Caki2 (cell line): ENCODE measurements at places on chromosomes 3 and 15. TPM values are rescaled to one million over a fixed set of nuclear protein-coding genes. Genes with fewer than 3 reads are reported as not detected.
A peak's percentile ranks its signal among the peaks of the same experiment; 100 is the strongest.

DNA sequence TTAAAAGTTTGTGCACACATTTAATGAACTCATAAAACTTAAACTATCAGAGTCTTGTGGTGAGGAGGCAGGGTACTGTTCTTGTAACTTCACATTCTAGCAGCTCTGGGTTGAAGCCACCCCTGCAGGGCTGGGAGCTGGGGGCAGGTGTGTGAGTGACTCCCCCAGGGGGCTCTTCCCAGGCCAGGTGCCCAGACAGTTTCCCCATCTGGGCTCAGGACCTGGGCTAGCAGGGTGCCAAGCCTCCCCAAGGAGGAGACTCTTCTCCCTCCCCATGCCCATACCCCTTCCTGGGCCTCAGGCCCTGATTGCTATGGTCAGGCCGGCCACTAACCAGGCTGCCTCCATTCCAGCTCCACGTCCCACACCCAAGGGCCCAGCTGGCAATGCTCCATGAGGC, 22.0 kb upstream of the CHCHD6 start:
- no peak for DNase-seq

GRCh38 chr3:42674146-42674545, 11.2 kb upstream of the KLHL40 start:
- DNase-seq = no peak

GRCh38 chr15:92951800-92952457, 51.8 kb downstream of the CHD2 start:
- no peak for DNase-seq

DNA sequence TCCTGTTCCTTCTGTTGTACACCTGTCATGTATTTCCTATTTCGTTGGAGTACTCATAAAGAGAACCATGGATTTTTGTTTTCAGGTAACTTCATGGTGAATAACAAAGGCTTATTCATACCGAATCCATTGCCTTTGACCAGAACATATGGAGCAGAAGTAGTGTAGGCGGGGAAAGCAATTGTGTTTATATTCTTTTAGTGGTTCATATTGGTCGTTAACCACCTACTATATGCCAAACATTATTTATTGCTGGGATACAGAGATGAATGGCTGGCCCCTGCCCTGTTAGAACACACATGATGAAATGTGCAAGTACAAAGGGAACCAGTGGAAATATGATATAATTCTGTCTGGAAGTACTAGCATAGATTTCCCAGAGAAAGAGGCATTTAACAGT, 9.8 kb downstream of the RPUSD2 start:
- DNase-seq = no peak

GRCh38 chr3:99607151-99607550, 31.2 kb upstream of the COL8A1 start:
- DNase-seq = no peak

DNA sequence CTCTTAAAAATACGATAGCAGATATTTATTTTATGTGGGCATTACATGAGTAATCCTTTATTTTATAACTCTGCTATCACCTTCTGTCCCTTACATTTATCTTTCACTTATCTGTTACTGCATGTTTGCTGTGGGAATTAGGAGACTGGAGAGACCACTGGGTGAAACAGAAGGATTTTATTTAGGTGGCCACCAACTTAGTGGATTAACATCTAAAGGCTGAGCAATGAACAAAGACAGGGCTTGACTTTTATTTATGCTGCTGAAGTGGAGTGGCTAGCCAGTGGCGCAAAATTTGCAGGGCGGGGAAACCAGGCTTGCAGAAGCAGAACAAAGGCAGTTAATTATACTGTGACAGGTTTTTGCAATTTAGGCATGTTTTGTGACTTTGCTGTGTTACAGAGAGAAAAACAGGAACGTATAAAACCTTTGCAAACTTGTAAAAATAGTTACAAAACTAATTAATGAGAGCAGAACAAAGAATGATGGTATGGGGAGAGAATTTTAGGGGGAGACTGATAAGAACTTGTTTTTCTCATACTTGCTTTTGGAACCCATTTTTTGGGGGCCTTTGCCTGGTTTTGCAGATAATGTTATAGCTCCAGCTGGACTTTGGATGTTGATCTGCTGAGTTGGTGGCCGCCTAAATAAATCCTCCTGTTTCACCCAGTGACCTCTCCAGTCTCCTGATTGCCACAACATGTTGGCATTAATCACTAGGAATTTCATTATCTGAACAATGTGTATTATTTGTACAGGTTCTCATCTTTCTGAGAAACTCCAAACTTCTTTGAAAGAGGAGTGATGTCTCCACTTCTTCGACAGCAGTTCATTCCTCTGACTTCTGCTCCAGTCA, 18.0 kb downstream of the KLHL24 start:
- peak; percentile 50 for DNase-seq

- no peak for DNase-seq
These were observed 56.5 kb downstream of the HEG1 start for GRCh38 chr3:124999317-124999716.

DNA sequence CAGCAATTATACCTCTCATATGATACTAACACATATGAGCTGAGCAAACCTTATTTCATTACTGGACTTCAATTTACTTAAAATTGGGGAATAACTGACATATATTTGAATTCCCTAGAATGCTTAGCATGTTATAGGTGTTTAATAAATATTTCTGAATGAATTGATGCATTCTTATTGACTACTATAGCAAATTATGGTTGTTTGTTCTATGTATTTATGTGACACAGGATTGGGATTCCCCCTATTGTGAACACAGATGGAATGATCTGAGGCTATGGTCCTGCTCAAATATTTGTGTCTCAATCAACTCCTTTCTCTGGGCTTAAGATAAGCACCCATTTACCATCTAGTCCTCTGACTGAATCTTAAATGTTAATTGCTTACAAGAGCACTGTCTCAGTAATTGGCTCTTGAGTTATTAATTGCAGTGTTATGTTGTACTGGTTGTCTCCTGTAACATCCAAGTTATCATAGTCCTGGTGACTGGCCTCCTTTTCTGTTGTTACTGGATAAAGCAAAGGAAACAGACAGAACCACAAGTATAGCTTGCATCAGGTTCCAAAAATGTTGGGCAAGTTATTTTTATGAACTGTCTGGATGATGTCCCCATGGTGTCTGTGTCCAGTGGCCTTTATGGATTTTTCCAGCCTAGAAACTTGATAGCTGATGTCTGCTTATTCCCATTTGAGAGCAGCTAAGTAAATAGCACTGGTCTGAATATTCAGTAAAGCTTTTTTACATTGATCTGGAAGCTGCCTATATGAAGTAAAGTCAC, 2.3 kb upstream of the UACA start:
- no peak for DNase-seq

DNA sequence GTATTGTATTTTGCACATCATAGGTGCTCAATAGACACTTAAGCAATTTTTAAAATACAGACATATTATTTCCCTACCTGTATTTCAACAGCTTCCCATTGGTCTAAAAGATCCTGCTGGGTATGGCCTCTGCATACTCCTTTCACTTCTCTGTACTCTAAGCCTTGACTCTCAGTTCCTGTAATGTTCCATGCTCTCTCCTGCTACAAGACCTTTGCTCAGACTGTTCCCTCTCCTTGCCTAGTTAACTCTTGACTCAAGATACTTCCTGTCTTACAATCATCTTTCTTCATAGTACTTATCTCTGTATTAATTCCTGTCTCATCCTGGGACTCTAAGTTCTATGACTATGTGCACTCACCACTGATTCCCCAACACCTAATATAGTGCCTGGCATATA, 1.7 kb downstream of the SCN11A start:
- no peak for DNase-seq

DNA sequence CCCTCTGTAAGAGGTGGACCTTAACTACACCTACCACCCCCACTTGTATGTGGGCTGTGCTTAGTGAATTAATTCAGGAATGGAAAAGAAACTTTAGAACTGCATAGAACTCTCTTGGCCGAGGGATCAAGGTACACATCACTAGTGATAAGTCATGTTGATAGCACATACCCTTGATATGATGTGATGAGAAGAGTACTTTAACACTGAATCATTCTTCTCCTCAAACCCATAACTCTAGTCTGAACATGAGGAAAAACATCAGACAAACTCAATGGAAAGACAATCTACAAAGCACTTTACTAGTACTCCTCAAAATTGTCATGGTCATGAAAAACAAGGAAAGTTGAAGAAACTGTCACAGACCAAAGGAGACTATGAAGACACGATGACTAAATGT, 87.6 kb downstream of the P2RY1 start:
- no peak for DNase-seq

DNA sequence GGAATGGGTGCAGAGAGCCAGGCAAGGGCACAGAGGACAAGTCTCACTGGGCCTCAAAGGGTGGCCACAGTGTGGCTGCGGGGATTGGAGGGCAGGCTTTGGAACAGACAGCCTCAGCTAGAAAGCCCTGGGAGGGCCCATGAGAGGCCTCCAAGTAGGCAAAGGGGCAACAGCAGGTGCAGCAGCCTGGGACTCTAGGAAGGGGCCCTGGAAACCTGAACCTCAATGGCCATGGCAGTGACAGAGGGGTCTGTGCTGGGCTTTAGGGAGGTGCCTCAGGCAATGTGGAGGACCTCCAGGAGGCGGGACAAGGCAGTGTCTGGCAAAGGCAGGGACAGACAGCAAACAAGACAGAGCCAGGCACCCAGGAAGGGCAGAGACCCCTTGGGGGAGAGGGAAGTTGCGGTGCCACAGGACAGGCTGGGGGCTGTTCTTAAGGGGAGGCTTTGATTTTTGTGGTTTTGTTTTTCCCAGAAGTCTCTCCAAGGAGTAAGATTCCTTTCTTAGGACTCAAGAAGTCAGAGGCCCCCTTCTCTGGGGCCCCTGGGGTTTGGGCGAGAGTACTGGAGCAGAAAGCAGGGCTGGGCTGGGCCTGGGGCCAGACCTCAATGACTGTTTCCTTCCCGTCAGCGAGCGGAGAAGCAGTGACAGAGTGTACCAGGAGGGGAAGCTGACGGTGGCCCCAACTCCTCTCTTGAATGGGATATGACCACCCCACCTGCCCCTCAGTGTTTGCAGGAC, 9.7 kb downstream of the STOML1 start:
- peak; percentile 89 for DNase-seq

DNA sequence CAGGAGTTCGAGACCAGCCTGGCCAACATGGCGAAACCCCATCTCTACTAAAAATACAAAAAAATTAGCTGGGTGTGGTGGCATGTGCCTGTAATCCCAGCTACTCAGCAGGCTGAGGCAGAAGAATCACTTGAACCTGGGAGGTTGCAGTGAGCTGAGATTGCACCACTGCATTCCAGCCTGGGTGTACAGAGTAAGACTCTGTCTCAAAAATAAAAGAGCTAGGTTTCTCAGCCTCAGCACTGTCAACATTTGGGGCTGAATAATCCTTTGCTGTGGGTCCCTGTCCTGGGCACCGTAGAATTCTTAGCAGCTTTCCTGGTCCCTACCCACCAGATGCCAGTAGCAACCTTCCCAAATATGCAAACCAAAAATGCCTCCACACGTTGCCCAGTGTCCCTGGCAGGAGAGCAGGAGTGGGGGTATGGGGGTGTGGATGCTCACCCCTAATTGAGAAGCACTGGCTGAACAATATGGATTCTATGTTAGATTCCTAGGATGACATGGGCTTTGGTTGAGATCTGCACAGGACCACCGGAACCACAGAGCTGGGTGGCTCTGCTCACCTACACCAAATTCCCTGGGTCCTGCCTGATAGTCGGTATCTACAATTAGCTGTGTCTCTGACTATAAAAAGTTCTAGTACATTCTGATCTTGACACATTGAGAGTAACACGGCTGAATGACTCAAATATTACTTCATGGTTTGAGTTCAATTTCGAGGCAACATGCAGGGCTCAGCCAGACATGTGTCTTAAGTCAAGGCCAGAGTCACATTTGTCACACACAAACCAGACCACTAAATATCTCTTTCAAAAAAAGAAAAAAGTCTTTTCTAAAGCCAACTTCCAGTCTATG, 577.0 kb upstream of the MDFIC2 start:
- DNase-seq = no peak

GRCh38 chr15:74025436-74025835, 30.9 kb downstream of the PML start:
- DNase-seq = no peak

DNA sequence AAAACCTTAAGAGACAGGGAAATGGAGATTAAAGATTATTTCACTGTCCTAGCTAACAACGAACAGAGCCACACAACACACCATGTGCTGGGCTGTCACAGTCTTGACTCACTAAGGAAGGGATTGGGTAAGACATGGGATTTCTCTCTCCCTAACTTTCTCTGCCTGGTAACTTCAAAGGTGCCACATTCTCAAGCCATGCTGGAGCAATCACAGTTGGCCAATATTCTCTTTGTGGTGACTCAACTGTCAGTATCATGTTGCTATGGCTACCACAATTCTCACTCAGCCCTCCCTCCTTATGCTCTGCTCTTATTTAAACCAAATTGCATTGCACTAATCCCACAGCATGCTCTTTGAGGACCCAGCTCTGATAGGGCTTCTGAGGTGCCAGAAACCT, 74.0 kb downstream of the OXNAD1 start:
- DNase-seq = peak; percentile 4

- no peak for DNase-seq
These were observed 71.9 kb downstream of the SYNM start for GRCh38 chr15:99176757-99177156.

- no peak for DNase-seq
These were observed 110.5 kb upstream of the GAP43 start for GRCh38 chr3:115512565-115513415.

- DNase-seq = no peak
These were observed 87.0 kb upstream of the IGF1R start for GRCh38 chr15:98561169-98561941.

- no peak for DNase-seq
These were observed 67.5 kb downstream of the SPRED1 start for GRCh38 chr15:38320181-38320580.

VGLL4 gene
- 54.9 and 65.8 TPM in 2 replicates for total RNA-seq

SPPL2A gene
- total RNA-seq = 52.9 and 59.3 TPM in 2 replicates

C3orf20 gene
- not detected in 2 replicates for total RNA-seq

HRH1 gene
- 6.4 and 9.4 TPM in 2 replicates for total RNA-seq

SEMA6D gene
- total RNA-seq = 0.14 TPM in 1 of 2 replicates, not detected in the other

OXTR gene
- 0.61 and 1.6 TPM in 2 replicates for total RNA-seq

GOLGA6L9 gene
- total RNA-seq = 0.41 and 1.1 TPM in 2 replicates

EIF4E3 gene
- total RNA-seq = 4.7 and 9.0 TPM in 2 replicates
